Motor neuron (in vitro differentiated cells): ENCODE measurements at places on chromosomes 6 and 20. TPM values are rescaled to one million over a fixed set of nuclear protein-coding genes. Genes with fewer than 3 reads are reported as not detected.

The SIRPA gene
- total RNA-seq = 1.7 TPM in 2 replicates

The PRL gene
- total RNA-seq = not detected in 2 replicates

The PCSK2 gene
- total RNA-seq = 26.4 and 27.0 TPM in 2 replicates

The OR2H2 gene
- 1.4 and 1.6 TPM in 2 replicates for total RNA-seq

The SLC16A10 gene
- 7.1 and 7.2 TPM in 2 replicates for total RNA-seq

The LST1 gene
- 0.47 TPM in 1 of 2 replicates, not detected in the other for total RNA-seq
